ENCODE measurements at places on chromosomes 5 and 9.

DNA sequence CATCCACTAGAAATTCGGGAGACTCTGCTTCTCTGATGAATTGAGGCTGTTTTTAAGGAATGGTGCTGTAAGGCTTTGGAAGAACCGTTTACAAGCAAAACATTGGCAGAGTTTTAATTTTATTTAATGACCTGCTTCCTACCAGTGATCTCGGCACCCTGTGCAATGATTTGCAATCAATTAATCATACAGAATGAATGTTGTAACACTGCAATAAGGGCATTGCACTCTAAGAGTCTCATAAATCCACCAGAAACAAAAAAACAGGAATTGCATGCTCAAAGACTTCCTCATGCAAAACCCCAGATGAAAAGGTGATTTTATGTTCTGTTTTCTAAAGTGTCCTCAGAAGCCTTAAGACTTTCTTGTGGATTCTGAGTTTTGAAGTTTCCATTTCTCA, 295.7 kb downstream of the ARHGEF28 start:
- DNase-seq: no peak

GRCh38 chr5:157821822-157822622, 36.9 kb downstream of the CLINT1 start:
- DNase-seq: no peak

DNA sequence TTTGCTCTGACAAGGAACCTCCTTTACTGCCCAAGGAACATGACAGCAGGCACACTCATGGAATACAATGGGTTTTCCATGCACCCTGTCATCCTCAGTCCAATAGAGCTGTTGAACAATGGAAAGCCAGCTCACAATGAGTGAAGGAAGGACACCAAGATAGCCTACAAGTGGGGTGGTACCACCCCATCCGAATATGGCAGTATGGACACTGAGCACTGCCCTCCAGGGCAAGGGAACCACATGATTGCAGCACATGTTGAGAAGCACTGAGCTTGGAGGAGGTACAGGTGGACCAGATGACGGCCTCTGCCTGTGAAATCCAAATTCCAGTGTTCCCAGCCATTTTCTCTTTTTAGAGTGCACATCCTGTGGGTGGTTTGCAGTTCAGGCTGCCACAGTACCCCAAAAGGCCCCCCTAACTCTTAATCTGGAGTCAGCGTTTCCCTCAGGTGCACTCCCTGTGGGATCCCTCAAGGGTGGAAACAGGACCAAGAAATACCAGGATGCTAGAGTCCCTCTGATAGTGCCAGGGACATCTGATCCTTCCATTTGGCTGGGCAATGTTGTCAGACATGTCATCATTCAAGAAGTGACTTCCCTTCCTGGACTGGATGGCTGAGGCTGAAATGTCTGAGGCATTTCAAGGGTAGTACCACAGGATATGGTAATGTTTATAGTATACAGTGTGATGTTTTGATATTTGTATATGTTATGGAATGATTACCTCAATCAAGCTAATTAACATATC, 48.9 kb downstream of the SMC2 start:
- no peak for DNase-seq

GRCh38 chr9:92961627-92962302, 14.4 kb downstream of the FGD3 start:
- no peak for DNase-seq

DNA sequence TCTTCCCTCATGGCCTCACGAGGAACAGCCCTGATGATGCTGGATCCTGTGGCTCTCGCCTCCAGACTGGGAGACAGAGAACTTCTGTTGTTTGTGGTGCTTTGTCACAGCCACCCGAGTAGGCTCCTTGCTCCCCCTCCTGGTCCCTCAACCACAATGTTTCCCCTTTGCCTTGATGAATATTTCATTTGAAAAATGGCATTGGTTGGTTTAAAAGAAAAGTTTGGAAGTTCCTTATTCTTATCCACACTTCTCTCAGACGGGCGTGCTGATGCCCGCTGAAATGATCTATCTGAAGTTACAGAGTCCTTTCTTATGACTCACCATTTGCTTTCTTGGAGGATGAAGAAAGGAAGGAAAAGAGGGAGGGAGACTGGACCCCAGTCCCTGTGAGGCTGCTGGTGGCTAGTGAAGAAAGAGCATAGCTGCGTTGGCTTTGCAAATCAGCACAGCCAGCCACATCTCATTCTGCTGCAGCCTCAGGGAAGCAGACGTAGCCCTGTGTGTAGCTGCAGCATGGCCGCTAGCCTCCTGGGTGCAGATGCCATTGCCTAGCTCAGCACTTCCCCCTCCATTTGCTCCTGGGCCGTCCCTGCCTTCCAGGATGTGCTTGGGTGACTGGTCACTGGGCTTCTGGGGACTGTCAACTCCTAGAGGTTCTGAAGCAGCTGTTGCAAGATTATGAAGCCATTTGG, 185.9 kb downstream of the ERCC6L2 start:
- DNase-seq: peak; percentile 48

DNA sequence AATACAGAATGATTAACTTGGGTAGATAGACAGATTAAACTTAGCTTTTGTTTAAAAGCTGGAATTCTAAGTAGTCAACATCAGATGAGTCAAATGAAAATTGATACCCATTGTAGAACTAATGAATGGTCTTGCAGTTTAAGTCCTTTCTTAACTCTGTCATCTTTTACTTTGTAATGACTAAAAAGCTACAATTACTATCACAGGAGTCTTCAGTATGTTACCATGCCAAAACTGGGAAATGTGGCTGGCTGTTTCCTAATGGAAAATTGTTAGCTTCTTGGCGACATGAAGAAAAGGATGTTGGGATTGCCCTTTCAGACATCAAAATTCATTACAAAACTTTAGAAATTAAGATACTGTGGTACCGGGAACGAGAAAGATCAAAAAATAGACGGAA, 20.2 kb upstream of the ANXA1 start:
- DNase-seq: no peak

GRCh38 chr9:137678202-137678601, 59.4 kb downstream of the EHMT1 start:
- DNase-seq: no peak

DNA sequence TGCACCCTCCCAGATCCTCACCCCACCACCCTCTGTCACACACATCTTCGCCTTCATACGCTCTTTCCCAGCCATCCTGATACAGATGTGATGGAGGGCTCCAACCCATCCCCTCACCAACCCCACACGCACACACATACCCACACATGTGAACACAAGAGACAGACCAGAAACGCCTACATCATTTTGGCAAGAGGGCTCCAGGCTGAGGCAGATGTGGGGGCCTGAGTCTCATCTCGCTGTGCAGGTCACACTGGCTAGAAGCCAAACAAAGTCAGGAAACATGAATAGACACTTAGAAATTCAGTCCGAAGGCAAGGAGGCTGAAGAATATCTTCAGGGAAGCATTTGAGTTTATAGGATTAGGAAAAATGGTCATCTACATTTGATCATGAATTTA, 6.2 kb downstream of the PRDM12 start:
- DNase-seq: no peak

GRCh38 chr9:122718038-122718437, 5.8 kb upstream of the OR1L4 start:
- DNase-seq: no peak

DNA sequence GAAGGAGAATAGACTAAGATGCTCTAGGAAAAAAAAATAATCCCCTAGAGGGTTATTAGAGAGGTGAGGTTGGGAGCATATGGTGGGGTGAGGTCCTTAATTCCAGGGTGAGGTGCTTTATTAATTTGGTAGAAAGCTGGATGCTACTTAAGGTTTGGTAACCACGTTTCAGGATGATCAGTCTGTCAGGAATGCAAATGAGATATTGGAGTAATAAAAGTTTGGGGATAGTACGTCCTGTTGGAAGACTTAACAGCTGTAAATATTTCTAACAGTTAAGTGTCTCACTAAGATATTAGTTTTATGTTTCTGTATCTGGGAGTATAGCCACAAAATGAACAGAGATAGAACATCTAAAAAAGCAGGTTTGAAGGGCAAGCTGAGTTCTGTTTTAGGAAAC, 578.9 kb downstream of the CETN3 start:
- DNase-seq: no peak

GRCh38 chr5:158589939-158590338, 509.8 kb downstream of the EBF1 start:
- DNase-seq: no peak

- no peak for DNase-seq
These were observed 428.8 kb downstream of the SH3GL2 start for GRCh38 chr9:18007621-18008020.

DNA sequence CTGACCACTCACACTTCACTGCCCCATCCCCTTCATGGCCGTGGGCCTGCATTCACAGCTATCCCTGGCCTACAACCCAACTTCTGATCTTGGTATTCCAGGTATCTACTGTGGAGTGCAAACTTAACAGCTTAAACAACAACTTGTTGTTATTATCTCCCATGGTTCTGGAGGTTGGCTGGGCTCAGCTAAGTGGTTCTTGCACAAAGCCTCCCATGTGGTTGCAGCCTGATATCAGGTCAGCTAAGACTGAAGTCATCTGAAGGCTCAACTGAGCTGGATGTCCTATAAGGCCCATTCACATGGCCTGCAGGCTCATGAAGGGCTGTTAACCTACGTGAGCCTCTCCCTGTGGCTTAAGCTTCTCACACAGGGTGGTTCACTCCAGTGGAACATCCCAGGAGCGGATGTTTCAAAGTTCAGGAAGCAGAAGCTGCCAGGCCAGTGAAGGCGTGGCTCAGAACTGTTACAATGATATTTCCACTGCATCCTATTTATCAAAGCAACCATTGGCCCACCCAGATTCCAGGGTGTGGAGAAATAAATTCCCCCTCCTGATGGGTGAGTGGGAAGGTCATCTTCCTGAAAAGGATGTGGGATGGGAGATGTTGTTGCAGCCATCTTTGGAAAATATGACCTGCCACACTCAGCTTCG, 30.0 kb upstream of the TRIO start:
- DNase-seq: no peak

DNA sequence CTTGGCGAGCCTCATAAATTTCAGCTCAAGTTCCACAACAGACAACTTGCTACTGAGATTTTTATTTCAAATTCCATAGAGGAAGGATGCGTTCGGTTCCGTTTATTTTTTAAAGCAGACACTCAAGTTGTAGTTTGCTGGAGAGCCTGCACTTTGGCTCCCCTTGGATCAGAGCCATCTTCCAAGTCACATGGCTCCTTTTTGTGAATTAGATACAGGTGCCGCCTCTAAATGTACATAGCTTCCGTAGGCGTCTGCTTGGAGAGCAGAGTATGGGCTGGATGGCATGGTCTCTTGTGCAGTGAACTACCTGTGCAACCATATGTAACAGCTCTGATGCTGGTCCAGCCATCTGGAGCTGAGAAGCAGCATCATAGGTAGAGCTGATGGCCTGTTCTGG, 73.9 kb upstream of the WWC1 start:
- no peak for DNase-seq

DNA sequence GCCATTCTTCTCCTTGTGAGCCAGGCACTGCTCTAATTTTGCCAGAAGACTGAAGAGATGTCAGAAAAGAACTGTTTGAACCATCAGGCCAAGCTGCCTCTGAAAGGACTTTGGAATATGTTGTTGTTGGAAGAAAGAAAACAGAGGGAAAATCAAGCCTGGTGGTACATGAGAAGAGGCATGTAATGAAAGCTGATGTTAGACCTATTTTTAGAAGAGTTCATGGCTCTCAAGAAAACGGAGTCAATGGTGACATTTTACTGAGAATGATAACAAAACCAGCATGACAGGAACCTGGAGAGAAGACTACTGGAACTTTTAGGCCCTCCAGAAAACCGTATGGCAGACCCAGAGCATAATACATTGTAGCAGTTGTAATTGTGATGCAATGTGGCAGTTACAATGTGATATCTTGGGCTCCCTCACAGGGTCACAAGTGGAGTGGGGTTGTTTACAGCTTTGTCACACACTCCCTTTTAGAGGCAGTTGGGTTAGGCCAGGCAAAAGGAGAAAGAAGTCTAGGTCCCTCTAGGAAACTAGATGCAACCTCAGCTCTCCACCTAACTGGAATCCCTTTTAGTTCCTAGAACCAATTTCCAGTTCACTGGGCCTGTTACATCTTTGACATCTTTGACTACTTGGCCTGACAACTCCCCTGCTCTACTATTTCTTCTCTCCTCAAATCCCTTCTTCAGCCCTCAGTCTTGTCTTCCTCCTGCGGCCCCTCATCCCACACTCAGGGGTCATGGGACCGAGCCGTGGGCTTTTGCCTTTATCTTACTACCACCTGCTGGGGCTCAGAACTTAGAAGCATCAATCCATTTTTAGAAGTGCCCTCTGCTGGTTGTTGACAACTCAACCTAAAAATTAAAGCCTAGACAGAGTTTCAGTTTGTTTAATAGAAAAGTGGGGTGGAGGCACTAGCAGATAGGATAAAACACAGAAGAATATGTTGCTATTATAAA, 61.2 kb upstream of the JAK2 start:
- DNase-seq: no peak

DNA sequence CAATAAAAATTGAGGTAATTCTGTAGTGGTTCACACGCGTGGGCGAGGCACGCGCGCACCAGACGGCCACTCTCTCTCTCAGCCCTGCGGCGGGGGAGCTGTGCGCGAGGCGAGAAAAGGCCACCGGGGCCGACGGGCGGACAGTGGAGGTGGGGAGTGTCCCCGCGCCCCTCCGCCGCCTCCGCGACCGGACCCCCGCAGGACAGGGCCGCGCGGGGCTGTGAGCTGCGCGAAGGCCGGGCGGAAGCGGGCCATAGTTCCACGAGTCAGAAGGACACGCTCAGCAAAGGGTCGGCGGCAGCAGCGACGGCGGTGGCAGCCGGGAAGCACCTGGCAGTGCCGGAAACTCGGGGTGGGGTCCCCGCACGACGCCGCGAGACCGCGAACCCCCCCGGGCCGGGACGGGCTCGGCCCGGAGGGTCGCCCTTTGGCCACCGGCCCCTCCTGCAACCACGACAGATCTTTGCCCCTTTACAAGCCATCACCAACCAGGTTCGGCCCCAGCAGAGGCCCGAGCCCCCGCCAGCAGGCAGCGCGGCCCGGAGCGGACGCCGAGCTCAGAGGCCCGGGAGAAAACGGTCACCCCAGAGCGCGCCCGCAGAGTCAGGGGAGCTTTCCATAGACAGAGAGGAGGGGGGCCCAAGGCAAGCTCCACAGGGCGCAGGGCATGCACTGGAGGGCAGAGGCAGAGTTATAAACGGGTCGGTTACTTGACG, 60.9 kb downstream of the ZNF354C start:
- DNase-seq: no peak

GRCh38 chr9:81879501-81879916, 48.7 kb upstream of the SPATA31D4 start:
- DNase-seq: no peak

GRCh38 chr5:53856506-53856905, 296.1 kb downstream of the NDUFS4 start:
- DNase-seq: no peak

DNA sequence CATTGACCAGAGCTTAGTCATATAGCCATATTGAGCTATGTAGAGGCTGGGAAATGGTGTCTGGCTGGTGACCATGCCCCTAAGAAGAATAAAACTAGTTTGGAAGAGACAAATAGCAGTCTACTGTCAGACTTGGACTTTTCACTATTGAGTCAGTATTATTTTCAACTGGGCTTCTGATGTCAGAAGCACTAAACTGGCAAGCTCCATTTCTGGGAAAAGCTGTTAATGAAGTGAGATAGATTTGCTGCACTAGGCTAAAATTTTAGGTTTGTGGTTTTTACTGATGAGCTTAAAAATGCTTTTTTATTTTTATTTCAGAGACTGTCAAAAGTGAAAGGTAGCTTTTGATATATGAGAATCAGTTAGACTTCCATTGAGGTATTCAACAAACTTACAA, 220.2 kb downstream of the RAB3C start:
- no peak for DNase-seq

GRCh38 chr5:58922461-58923171, 339.7 kb downstream of the RAB3C start:
- DNase-seq: peak; percentile 75

GRCh38 chr5:152171888-152172287, 233.2 kb downstream of the NMUR2 start:
- DNase-seq: no peak
